ENCODE measurements at places on chromosomes 6 and 20.
A peak's percentile ranks its signal among the peaks of the same experiment; 100 is the strongest.

GRCh38 chr20:47810721-47811347, 25.6 kb upstream of the SULF2 start:
- no peak for DNase-seq

- DNase-seq, result peak; percentile 69
Observed at GRCh38 chr20:38633577-38634093, 32.0 kb downstream of the ARHGAP40 start.

GRCh38 chr6:136784910-136785746, 7.1 kb downstream of the MAP3K5 start:
- DNase-seq, result peak; percentile 62

DNA sequence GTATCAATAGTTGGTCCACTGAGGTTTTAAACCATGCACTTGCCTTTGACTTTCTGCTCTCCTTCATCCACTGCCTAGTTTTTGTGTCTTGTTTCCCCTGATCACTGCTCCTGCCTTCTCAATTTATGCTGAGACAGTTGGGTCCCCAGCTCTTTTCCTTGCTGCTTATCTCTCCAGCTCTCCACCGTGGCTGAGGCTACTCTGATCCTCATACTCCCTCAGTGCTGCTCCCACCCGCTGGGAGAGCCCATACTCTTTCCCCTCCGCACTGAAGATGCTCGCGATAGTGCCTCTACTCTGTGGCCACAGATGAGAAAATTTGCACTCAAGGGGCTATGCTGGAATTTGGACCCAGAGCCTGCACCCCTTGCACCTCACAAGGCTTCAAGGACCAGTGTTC, 3.4 kb upstream of the THBD start:
- no peak for DNase-seq

GRCh38 chr6:122730775-122731386, 48.6 kb upstream of the FABP7 start:
- peak; percentile 23 for DNase-seq
